Kidney (tissue), 22 donors: ENCODE measurements at places on chromosomes 11 and 22.

GRCh38 chr22:49686495-49687219 lies 141.0 kb downstream of the BRD1 start:
- no peaks in the 10 kb centered on the region for H3K4me1 ChIP-seq
- H3K27ac ChIP-seq: no peak overlapping the region
- H3K36me3 ChIP-seq: no peaks in the 10 kb centered on the region
- no peak overlapping the region for H3K4me3 ChIP-seq
- H3K27me3 ChIP-seq: no peaks in the 10 kb centered on the region

DNA sequence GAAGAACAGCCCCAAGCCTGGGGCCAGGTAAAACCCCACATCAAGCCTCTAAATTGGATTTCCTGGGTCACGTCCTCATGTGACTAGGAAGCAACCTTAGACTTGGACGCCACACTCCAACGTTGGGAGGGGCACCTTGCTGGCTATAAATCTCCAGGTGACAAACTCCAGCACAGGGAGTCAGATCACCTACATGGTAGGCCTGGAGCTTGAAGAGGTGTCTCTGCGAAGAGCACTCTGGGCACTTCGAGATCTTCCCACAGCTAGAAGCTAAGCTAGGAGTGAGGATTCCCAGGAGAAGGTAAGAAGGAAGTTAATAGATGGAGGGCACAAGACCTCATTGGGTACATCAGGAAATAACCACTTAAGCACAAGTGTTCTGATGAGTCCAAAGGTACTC lies 77.1 kb upstream of the GNAZ start:
- H3K36me3 ChIP-seq: no peaks in the 10 kb centered on the region
- no peaks in the 10 kb centered on the region for H3K4me1 ChIP-seq
- no peak for DNase-seq

GRCh38 chr11:79262221-79262620 lies 178.6 kb downstream of the TENM4 start:
- H3K27me3 ChIP-seq: no peaks in the 10 kb centered on the region
- H3K36me3 ChIP-seq: no peaks in the 10 kb centered on the region
- no peaks in the 10 kb centered on the region for H3K4me1 ChIP-seq
- no peak overlapping the region for H3K27ac ChIP-seq

- DNase-seq: no peak
- no peaks in the 10 kb centered on the region for H3K4me1 ChIP-seq
- no peak overlapping the region for H3K4me3 ChIP-seq
- H3K27ac ChIP-seq: no peak overlapping the region
Measured at GRCh38 chr11:115741376-115742107, 237.3 kb upstream of the CADM1 start.

- no peak overlapping the region for H3K4me3 ChIP-seq
- H3K4me1 ChIP-seq: no peaks in the 10 kb centered on the region
- no peaks in the 10 kb centered on the region for H3K36me3 ChIP-seq
- H3K27me3 ChIP-seq: no peaks in the 10 kb centered on the region
- no peak for DNase-seq
Measured at GRCh38 chr11:56486801-56487200, 4.4 kb downstream of the OR5M8 start.

- no peaks in the 10 kb centered on the region for H3K36me3 ChIP-seq
- H3K27me3 ChIP-seq: no peaks in the 10 kb centered on the region
- H3K27ac ChIP-seq: no peak overlapping the region
- H3K4me1 ChIP-seq: no peaks in the 10 kb centered on the region
Measured at GRCh38 chr11:83502041-83502440, 215.9 kb upstream of the CCDC90B start.

- no peaks in the 10 kb centered on the region for H3K27me3 ChIP-seq
- no peaks in the 10 kb centered on the region for H3K36me3 ChIP-seq
- no peak overlapping the region for H3K4me3 ChIP-seq
- H3K4me1 ChIP-seq: peaks cover 10% of the 10 kb centered on the region
- peak overlapping the region; percentile 62 for H3K27ac ChIP-seq
- no peak for DNase-seq
Measured at GRCh38 chr11:75339685-75340409, 11.6 kb downstream of the ARRB1 start.

- H3K27ac ChIP-seq: no peak overlapping the region
- no peaks in the 10 kb centered on the region for H3K36me3 ChIP-seq
- no peak for DNase-seq
- H3K27me3 ChIP-seq: no peaks in the 10 kb centered on the region
- H3K4me1 ChIP-seq: no peaks in the 10 kb centered on the region
Measured at GRCh38 chr11:78708388-78708787, 133.7 kb upstream of the NARS2 start.

DNA sequence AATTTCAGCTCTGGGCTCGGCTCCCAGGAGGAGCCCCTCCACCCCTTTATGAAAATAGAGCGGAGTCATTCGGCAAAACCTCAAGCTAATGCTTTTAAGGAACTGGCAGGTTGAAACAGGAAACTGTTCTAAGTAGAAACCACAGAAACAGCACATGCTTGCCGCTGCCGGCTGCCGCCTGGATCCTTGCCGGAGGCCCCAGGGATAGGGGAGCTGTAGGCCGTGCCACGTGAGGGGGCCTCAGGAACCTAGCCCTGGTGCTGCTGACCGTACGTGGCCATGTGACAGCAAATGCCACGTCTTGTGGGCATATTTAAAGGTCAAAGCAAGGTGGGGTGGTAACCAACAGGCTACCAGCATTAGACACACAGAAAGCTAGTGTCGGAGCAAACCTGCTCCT lies 77.9 kb upstream of the TIMP3 start:
- DNase-seq: peak; percentile 31
- no peak overlapping the region for H3K27ac ChIP-seq
- H3K36me3 ChIP-seq: no peaks in the 10 kb centered on the region
- no peaks in the 10 kb centered on the region for H3K27me3 ChIP-seq
- H3K4me1 ChIP-seq: peaks cover 4% of the 10 kb centered on the region
- no peak overlapping the region for H3K4me3 ChIP-seq

DNA sequence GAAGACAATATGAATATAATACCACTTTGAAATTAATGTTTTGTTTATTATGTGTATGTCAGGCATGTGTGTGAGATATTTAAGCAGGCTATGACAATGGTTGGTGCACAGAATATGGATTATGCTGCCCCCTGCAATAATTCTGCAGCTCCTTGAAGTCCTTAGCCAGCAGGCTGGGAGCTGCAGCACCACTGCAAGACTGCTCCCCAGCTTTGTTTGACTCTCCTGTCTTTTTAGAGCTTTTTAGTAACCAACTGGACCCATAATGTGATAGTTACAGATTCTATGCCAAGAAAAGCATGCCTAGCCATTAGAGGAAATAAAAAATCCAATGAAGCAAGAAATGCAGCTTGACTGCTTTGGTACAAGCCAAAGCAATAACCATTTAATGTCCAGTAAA lies 535.1 kb downstream of the TMEM135 start:
- no peak overlapping the region for H3K27ac ChIP-seq
- H3K36me3 ChIP-seq: no peaks in the 10 kb centered on the region
- H3K4me1 ChIP-seq: no peaks in the 10 kb centered on the region
- no peak overlapping the region for H3K4me3 ChIP-seq

DNA sequence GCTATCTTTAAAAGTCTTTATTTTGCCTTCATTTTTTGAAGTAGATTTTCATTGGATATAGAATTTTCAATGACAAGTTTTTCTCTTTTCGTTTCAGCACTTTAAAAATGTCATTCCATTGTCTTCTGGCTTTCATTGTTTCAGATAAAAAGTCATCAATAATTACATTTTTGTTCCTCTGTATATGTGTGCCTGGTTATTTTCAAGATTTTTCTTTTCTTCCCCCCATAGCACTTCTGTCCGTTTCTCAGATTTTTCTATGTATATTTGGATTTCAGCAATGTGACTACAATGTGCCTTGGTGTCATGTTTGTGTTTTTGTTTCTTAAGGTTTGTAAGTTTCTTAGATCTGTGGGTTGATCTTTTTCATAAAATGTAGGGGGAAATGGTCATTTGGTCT lies 66.3 kb upstream of the HSD17B12 start:
- H3K27me3 ChIP-seq: peaks cover 2% of the 10 kb centered on the region
- no peak overlapping the region for H3K4me3 ChIP-seq
- H3K27ac ChIP-seq: no peak overlapping the region
- no peak for DNase-seq

- H3K27me3 ChIP-seq: no peaks in the 10 kb centered on the region
- H3K4me1 ChIP-seq: peaks cover 53% of the 10 kb centered on the region
- H3K36me3 ChIP-seq: no peaks in the 10 kb centered on the region
- H3K4me3 ChIP-seq: peak overlapping the region; percentile 72
Measured at GRCh38 chr11:12827929-12828812, 153.9 kb downstream of the TEAD1 start.

DNA sequence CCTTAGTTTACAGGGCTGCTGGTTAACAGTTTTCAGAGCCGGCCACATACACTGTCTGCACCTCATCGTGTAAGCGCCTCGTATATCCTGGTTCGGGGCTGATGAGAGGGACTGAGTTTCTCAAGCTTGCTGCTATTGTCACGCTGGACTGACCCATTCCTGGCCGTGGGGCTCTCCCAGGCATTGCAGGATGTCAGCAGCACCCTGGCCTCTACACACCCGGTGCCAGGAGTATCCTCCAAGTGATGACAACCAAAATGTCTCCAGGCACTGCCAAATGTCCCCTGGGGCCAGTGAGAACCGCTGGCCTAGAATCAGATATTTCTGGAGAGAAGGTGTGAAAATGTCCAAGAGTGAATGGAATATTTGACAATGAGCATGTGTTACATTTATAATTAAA lies 82.8 kb downstream of the ST3GAL4 start:
- DNase-seq: no peak
- H3K27me3 ChIP-seq: no peaks in the 10 kb centered on the region
- no peaks in the 10 kb centered on the region for H3K4me1 ChIP-seq
- no peak overlapping the region for H3K27ac ChIP-seq
- no peak overlapping the region for H3K4me3 ChIP-seq

DNA sequence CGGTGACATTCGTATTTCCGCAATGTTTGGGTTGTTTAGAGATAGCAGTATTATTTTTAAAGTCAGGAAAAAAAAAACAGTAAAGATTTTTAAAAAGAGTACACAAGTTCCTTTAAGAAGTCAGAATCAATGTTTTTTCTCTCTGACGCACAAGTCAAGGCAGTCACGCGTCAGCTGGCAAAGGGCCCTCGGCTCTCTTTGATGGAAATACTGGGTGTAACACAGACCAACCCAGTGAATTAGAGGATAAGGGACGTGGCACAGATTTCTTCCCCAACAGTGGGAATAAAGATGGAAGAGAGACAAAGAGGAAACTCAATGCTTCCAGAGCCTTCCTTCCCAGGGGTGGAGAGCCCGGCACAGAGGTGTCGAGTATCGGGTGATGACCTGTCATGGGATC lies 13.4 kb downstream of the ASCC2 start:
- no peak overlapping the region for H3K4me3 ChIP-seq
- no peak for DNase-seq
- no peaks in the 10 kb centered on the region for H3K4me1 ChIP-seq
- H3K27me3 ChIP-seq: no peaks in the 10 kb centered on the region

DNA sequence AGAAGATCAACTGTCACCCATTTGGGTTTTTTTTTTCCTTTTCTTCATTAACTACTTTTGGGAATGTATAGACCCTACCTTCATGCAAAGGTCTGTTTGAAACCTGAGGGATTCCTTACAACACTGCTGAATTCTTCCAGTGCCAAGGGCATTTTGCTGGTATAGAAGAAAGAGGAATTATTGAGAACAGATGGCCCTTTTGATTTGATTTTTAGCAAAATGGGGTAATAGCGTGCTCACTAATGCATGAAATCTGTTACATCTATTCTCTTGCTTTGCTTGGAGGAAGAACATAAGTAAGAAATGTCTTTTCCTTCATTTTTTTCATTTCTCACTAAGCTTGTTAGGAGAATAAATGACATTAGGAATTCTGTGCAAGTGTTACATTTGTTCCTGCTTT lies 501.9 kb downstream of the TMEM135 start:
- H3K4me3 ChIP-seq: no peak overlapping the region
- H3K4me1 ChIP-seq: no peaks in the 10 kb centered on the region
- no peak for DNase-seq

- H3K4me3 ChIP-seq: no peak overlapping the region
- H3K27ac ChIP-seq: no peak overlapping the region
Measured at GRCh38 chr11:77705876-77706579, 68.4 kb upstream of the CLNS1A start.

DNA sequence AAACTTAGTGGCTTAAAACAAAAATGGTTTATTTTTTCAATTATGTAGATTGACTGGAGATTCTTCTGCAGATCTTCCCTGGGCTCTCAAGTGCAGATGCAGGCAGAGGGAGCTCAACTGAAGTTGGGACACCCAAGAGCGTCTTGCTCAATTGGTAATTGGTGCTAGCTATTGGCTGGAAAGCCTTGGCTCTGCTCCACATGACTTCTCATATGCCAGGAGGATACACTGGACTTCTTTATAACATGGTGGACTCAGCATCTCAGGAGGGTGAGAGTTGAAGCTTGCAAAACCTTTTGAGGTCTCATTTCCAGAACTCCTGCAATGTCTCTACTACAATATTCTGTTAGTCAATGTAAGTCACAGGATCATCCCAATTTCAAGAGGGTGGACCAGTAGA lies 42.2 kb upstream of the PRSS23 start:
- H3K4me1 ChIP-seq: no peaks in the 10 kb centered on the region
- no peaks in the 10 kb centered on the region for H3K36me3 ChIP-seq
- H3K4me3 ChIP-seq: no peak overlapping the region
- H3K27me3 ChIP-seq: no peaks in the 10 kb centered on the region
- H3K27ac ChIP-seq: no peak overlapping the region

DNA sequence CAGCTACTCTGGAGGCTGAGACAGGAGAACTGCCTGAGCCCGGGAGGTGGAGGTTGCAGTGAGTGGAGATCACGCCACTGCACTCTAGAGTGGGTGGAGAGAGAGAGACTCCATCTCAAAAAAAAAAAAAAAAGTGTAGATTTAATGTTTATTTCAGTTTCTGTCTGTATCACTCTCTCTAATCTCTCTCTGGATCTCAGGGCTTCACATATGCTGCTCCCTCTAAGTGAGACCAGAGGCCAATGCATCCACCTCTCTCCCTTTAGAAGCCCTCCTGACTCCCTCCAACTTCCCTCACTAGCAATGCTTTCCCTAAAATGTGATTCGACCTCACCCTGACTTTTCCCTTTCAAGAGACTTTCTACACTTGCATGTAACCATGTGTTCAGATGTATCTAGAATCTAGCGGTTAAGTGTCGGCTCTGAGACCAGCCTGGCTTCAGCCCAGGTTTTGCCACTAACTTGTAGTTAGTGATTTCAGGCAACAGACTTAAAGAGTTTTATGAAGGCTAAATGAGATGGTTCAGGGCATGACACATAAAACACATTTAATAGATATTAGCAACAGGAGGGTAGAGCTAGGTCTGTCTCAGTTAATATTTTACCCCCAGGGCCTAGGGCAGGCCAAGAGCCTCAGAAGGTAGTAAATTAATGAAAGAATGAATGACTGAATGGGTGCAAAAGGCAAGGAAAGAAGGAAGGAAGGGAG lies 364.3 kb downstream of the LARGE1 start:
- no peaks in the 10 kb centered on the region for H3K36me3 ChIP-seq
- no peaks in the 10 kb centered on the region for H3K27me3 ChIP-seq
- peak; percentile 35 for DNase-seq
- H3K4me3 ChIP-seq: no peak overlapping the region
- no peak overlapping the region for H3K27ac ChIP-seq
